Bronchial epithelial cell (primary cell): ENCODE measurements at places on chromosomes 1 and 21. TPM values are rescaled to one million over a fixed set of nuclear protein-coding genes. Genes with fewer than 3 reads are reported as not detected.

DNA sequence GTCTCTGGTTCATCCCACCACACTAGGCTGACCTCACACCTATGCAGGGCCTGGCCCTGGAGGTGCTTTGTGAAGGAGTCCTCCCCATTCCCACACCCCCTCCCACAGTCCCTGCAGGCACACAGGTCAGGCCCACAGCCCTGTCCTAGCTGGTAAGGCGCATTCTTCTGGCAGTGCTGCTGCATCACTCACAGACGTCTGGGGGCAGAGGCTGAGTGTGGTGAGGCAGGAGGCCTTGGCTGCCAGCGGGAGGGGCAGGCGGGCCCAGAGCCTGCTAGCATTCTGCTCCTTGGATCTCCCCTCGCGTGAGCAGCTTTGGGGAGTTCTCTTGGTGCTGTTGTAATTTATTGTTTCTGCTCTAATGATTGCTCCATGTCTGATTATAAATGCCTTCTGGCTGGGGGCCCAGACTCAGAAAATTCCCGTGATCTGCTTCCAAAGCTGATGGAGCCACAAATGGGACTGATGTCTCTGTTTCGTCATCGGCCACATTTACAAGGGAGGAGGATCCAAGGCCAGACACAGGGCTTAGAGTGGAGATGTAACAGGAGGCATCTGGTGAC lies 62.9 kb downstream of the TRABD2B start:
- DNase-seq: no peak

The ETV3L gene
- total RNA-seq: not detected in 2 replicates

GRCh38 chr1:214216779-214217178 lies 64.2 kb upstream of the SMYD2 start:
- DNase-seq: peak; percentile 96

DNA sequence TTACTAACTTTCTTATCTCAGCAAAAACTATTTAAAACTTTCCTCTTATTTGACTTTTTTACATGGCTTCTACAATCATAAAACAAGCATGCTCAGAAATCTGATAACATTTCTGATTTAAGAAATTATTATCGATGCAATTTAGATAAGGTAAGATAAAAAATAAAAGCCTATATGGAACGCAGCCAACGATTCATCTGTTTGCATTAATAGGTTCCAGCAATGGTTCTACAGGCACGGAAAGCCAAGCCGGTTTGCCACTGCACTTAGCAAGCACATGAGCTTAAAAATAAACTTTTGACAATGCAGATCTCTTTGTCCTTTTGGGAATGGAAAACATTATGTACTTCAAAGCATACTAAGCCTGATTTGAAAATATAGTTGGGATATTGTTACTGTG lies 77.5 kb upstream of the KCNK2 start:
- no peak for DNase-seq

DNA sequence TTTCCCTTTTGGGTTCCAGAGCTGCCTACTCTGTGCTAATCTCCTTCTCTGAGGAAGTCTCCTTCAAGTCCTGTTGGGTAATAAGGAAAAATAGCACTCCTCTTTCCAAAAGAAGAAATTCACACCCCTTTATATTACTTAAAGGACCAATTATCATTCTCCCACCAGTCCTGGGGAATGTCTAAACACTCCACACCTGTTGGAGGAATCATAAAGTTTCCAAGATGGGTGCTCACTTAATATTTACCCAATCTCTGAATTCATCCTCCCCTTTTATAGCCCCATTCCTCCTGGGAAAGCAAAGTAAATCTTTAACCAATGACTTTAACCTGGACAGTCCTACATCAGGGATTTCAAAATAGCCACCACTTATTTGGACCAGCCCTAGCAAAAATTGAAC lies 873.1 kb downstream of the KCNT2 start:
- DNase-seq: no peak

The NHLH2 gene
- total RNA-seq: 0.13 and 0.26 TPM in 2 replicates

- peak; percentile 71 for DNase-seq
Measured at GRCh38 chr1:23916209-23917131, 3.3 kb upstream of the CNR2 start.

DNA sequence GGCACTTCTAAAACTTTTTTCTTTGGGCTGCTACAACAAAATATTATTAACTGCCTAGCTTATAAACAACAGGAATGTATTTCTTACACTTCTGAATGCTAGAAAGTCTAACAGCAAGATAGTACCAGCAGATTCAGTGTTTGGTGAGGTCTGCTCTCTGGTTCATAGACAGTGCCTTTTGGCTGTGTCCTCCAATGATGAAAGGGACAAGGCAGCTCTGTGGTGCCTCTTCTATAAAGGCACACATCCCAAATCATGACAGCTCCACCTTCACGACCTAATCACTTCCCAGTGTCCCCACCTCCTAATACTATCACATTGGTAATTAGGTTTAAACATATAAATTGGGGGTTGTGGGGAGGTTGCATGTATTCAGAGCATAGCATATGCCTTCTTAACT lies 9.5 kb downstream of the CFH start:
- DNase-seq: no peak

The LRRC39 gene
- total RNA-seq: 0.13 and 0.53 TPM in 2 replicates

The BEND5 gene
- not detected in 2 replicates for total RNA-seq

The CRP gene
- not detected in 2 replicates for total RNA-seq

DNA sequence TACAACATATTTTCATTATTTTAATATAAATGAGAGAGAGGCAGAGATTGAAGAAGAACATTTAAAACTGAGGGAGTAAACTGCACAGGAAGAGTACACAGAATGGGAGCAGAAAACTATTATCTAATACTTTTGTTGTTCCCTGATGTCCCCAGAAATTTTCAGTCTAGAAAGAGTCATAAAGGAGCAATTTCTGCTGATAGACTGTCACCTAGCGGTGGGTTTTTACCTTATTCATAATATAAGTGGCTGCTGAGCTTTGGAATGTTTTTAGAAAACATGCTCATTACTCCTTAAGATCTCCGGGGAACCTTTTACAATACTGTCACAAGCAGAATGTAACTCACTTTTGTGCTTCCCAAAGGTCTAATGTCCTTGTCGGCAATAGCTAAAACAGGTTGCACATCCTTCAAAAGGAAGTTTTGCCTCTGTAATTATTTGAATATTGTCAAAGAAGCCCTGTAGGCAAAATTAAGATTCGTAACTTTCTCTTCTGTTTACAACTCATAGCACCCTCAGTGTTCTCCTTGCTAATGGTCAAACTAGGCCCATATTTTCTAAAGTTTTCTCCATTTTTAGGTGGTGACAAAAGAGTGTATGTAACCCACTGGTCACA lies 4.9 kb upstream of the NPL start:
- DNase-seq: peak; percentile 42

The SPRR1A gene
- 41.2 TPM in 1 of 2 replicates, not detected in the other for total RNA-seq

The USF1 gene
- 58.4 and 70.2 TPM in 2 replicates for total RNA-seq
